ENCODE measurements at places on chromosomes 5 and 9.

DNA sequence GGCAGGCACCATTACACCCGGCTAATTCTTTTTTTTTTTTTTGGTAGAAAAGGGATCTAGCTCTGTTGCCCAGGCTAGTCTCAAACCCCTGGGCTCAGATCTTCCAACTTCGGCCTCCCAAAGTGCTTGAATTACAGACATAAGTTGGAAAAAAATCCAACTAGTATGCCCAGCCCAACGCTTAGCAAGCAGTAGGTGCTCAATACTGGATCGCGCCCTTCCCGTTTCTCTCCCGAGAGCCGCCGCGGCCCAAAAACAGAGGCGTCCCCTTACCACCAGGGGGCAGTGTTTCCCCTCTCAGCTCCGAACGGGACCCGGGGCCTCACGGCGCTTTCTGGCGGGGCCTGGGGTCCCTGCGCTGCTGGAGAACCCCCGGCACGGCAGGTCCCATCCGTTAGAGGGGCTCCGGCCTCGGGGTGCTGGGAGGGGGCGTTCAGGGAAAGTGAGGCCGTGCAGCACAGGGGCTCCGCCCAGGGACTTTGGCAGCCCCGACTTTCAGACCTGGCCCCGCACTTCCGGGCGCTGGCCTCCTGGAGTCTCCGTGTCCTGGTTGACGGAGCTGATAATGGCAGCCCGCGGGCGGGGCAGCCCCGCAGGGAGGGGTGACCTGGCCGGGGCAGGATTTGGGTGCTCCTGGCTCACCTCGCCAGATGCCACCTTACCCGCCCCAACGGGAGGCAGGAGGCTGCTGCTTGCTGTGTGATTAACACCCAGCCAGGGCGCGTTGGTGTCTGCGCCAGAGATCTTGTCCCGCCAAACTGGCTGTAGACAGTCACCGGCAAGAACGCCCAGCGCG lies 15.2 kb downstream of the PTGES start:
- peak; percentile 70 for DNase-seq

GRCh38 chr9:124760719-124761118 lies 10.4 kb downstream of the NR6A1 start:
- no peak for DNase-seq

DNA sequence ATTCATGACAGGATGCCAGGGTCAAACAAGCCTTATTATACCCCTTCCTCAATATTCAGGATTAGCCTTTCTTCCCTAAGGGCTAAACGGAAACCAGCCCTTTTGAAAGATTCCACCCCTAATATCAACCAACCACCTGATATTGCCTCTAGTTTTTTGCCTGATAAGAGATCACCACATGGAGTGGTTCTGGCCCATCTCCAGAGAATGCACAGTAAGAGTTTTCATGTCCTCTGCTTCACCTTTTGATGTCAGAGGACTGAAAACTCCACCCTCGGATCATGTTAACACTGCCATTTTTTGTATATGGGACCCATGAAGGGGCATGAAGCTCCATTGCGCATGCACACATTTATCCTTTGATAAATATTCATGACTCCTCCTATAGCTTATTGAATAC lies 5.8 kb upstream of the LNPEP start:
- no peak for DNase-seq

- DNase-seq: no peak
Measured at GRCh38 chr9:90097237-90097636, 492.4 kb downstream of the GADD45G start.

DNA sequence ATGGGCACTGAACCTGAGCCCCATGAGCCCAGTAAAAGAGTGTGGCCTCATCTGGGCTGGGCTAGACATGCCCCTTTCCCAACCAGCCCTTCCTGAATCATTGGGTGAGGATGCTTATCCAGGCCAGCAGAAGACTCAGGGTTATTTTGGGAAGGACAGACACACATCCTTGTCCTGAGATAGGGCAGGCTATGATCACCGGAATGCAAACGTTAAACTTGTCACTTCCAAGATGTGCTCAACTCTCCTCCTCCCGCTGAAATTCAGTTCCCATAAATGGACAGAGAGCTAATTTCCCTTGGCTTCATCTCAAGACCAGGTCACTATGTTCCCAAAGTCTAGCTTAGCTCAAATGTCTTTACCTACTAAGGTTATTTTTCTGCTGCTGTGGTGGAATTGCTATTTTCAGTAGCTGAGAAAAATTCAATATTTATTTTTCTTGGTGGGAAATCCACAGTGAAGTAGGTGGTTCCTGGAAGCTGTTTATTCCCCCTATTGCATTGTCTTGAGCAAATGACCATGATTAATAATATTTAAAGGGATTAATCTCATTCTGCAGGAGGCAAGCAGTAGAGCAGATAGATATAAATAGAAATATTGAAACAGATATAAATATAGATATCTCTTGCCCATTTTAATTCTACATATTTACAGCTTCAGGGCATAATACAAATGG lies 70.0 kb downstream of the NXNL2 start:
- DNase-seq: no peak

- DNase-seq: no peak
Measured at GRCh38 chr5:98993512-98993911, 64.7 kb upstream of the CHD1 start.

- DNase-seq: no peak
Measured at GRCh38 chr9:20243841-20244240, 378.5 kb downstream of the MLLT3 start.

DNA sequence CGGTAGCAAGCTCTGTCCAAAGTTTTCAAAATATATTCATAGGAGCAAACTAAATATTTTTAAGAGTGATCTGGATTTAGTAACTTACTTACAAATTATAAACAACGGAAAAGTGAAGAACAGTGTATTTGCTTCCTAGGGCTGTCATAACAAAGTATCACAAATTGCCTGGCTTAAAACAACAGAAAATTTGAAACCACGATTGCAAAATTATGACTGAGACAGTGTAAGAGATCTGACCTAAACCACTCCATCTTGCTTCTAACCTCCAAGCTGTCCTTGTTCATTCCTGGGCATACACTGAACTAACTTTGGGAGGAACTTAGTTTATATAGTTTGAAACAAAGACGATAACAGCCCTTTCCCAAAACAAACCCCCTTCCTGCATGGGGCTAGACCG lies 202.0 kb upstream of the CDH6 start:
- no peak for DNase-seq

DNA sequence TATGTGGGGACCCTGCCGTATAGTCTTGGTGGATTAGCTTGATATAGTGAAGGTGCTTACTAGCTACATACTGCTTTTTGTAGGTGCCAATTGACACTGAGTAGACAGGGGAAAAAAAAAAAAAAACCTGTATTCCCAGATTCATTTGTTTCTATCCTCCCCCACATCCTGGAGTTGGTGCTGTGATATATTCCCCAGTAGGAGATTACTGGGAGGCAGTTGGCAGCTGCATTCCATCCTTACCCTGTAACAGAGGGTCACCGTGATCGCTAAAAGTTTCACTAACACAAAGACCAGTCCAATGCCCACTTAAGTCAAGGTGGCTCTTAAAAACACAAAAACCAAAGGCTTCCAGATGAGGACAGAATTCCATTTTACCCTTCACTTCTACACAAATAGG lies 27.4 kb upstream of the TOMM5 start:
- DNase-seq: no peak

DNA sequence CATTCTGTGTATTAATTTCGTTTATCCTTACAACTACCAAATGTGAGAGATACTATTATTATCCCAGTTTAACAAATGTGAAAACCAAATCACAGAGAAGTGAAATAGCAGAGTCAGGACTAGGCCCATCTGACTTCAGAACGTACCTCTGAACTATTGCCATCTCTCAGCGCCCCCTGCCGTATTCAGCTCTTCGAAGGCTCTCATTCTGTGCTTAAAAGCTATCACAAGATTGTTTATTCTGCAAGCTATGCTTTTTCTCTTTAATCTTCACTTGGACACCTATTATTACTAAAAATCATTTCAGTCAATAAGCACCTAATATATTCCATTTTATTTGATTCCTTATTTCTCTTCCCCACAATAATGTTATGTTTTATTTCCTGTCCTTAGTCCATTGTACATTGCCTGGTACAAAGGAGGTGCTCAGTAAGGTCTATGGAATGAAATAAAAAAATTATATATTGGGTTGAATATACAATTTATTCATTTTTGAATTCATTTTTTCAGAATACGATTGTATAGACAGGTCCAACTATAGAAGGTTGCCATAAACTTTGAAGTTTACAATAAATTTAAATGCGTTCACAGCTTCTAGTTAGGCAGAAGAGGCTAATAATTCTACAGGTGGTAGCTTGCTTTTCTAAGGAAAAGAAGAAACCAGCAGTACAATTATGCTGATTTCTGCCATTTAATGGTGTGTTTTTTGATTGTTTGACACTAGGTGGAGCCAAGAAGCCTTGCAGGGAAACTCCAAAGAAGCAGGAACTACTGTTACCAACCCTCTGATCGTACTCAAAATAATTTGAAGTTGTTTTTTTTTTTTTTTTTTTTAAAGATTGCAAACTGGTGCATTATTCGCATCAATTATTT lies 202.2 kb upstream of the DMRTA1 start:
- DNase-seq: no peak

DNA sequence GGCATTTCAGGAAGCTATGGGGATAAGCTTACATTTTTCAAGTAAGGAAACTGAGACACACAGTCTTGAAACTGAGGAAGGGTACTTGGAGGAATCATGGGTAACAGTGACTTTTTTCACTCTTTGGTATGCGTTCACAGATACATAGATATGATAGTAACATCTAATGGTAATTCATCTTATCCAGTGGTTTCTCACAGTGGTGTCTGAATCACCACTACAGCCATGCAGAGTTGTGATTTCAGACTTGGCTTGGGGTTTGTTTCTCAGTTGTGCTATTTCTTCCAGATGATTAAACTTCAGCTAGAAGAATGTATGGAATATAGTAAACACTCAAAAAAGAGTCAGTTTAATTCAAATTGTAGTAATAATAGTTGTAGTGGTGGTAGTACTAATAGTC lies 239.1 kb upstream of the NUDT12 start:
- no peak for DNase-seq

DNA sequence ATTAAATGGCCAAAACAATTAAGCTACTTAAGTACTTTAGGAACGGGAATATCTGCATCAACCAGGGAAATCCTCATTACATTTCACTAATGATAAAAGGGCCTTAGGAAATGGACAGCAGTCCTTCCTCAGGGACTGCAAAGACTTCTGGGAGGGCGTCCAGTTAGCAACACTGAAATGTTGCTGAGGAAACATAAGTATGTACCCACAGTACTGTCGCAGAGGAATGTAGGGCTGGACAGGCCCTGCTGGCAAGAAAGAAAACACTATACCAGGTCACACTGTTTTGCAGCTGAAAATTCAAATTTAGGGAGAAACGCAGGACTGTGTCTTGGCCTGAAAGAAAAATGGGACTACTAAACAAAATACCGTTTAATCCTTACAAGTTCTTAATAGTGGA lies 1.3 kb downstream of the C5orf15 start:
- no peak for DNase-seq

DNA sequence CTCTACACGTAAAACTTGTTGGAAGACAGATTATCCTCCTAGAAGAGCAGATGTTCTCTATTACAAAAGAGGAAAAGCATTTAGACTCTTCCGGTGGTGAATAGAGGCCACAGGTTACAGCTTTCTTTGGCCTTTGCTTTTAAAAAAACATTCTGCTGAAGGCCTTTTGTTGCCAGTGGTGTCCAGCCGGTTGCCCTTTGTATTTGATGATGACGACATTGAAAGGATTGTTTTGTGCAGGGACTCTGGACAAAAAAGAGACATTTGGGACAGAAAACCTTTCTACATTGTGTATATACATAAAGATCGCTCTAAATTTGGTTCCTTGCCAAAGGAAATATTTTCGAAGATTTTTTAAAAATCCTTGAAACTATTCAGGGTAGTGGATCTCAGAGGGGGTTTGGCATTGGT lies 180.3 kb downstream of the C9orf152 start:
- DNase-seq: no peak

DNA sequence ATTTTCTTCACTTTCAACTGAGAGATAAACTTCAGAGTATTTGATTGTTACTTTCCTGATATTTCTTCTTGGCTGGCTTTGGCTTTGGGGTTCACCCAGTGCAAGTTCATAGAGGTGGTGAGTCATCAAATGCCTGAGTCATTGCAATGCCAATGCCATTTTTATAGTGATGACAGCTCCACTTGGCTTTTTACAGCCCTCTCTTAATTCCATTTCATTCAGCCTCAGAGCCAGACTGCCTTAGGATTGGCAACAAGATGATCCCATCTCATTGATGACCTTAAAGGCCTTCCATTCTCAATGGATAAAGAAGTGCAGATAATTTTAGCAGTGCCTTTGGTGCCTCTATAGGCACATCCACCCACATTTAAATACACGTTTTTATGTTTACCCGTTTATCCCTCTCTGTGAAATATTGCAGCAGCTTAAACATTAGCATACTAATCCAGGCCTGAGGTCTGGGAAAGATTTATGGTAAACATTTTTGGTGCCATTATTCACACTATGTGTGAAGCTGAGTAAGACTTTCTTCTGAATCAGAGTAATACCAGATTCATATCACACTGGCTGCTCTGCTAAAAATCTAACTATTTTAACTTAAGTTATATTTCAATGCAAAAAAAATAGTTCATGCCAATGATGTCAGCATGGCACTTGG lies 88.9 kb upstream of the TYRP1 start:
- no peak for DNase-seq

DNA sequence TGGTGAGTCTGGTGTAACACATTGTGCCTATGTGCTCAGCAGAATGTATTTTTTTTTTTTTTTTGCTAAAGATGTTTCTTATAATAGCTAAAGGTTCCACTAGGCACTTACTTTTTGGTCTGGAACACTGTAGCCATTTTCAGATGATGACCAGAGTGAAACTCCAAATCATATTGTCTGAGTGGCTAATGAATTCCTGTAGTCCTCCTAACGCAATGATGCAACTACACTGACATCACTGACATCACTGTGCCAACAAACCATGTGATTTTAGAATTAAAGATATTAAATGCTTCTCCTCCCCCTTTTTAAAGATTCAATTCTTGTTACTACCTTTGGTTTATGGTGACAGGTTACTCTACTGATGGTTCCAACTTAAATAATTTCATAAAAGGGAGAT lies 28.8 kb downstream of the JAKMIP2 start:
- DNase-seq: no peak

DNA sequence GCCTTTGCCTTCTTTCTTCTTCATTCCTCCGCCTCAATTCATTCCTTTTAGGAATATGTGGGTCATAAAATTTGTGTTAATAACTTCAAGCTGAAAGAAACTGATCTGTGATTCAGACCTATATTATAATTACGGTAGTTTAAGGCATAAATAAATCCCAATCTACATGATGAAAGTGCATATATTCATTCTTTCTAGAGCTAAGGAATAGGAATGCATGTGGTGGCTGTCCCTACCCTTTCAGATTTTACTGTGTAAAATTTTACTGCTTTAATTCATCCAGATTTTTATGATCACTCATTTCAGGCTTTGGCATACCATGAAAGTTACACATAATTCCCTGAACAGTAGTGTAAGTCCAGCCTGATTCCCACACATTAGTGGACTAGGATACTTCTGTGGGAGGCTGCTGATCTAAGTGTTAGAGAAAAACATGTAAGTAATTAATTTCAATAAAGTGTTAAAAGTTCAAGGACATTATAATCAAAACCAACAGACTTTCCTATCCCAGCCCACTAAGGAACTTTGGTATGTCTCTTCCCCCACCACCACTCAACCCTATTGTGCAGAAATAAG lies 83.1 kb downstream of the HINT1 start:
- no peak for DNase-seq

All from stimulated activated CD8-positive, alpha-beta memory T cell treated with anti-CD3 and anti-CD28 coated beads, Interleukin-7, amount 100 ng/mL, for 1 hour (primary cell).